ENCODE measurements at places on chromosomes 5 and 9.

- no peak for DNase-seq
These were observed 347.1 kb downstream of the EBF1 start for GRCh38 chr5:158752656-158752973.

GRCh38 chr5:62569470-62569869, 9.1 kb upstream of the LRRC70 start:
- DNase-seq, result no peak

- DNase-seq, result no peak
These were observed 29.7 kb downstream of the SARDH start for GRCh38 chr9:133708246-133709014.

- DNase-seq, result no peak
These were observed 454.1 kb downstream of the ARHGEF28 start for GRCh38 chr5:74079971-74080556.

GRCh38 chr5:73693573-73694061, 67.6 kb downstream of the ARHGEF28 start:
- DNase-seq, result peak; percentile 5

DNA sequence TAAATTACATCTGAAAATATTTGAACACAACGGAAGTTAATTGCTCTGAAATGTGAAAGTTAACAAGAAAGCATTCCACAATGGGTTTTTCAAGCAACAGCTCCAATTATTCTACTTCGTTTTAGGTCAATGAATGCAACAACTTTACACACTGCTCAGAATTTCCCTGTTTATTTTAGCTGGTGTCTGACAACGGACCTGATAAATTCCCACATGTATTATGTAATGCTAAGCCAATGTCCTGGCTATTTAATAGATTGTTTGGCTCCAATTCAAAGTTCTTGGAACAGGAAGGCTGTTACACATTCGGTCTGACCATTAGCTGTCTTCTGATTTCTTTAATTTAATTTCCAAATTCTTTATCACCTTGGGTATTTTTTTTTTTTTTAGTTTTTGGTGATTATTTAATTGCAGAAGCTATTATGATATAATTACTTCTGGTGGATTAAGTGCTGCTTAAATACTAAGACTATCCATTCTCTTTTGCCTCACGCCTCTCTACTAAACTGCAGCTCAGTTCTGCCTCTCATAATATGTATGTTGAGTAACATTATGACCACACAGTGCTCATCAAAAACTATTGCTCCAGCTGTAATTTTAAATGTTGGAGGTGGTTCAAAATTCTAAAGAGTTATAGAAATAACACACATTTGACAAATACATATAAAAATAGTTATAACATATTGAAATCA, 57.9 kb downstream of the MEF2C start:
- DNase-seq, result no peak

- no peak for DNase-seq
These were observed 10.1 kb upstream of the SPATA24 start for GRCh38 chr5:139413963-139414362.

DNA sequence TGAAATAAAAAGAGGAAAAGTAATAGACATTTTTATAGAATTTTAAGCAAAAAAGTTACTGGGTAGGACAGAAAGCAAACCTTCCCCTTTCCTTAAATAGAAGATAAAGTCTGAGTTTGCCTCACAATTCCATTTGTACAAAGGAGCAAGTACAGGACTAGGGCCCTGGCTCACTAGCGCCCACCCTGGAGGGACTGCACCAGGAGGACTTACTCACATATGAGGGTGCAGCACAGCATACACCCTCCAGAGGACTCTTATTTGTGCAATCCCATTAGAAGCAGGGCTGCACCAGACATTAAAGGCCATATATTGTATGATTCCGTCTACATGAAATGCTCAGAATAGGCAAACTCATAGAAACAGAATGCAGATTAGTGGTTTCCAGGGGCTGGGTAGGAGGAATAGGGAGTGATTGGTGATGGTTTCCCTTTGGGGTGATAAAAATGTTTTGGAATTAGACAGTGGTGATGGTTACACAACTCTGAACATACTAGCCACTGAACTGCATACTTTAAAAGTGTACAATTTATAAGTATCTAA, 4.5 kb downstream of the REEP5 start:
- peak; percentile 20 for DNase-seq

GRCh38 chr9:81312346-81312745, 377.0 kb downstream of the TLE1 start:
- no peak for DNase-seq
